ENCODE measurements at places on chromosomes 5 and 9.

DNA sequence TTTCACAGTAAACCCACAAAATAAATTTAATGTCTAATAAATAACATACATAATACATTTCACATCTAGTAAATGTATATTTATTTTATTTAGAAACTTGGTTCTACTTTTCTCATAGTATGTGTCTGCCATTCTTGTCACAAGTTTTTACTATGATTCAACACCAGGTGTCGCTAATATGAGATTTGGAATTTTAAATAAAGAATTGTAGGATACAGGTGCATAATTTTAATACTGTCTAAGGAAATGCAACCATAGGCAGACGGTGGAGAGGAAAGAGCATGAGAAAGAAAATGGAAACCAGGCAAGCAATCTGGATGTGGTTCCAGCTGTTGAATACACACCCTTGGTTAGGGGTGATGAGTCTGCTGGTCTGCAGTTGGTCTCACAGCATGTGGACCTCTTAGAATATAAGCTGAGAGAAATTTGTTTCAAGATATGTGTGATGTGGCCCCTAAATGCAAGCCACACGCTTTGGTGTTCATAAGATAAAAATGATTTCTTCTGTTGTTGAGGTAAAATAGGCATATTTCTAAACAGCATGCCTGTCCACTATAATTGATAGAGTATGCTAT, 114.7 kb upstream of the TXNDC8 start:
- DNase-seq, result no peak

DNA sequence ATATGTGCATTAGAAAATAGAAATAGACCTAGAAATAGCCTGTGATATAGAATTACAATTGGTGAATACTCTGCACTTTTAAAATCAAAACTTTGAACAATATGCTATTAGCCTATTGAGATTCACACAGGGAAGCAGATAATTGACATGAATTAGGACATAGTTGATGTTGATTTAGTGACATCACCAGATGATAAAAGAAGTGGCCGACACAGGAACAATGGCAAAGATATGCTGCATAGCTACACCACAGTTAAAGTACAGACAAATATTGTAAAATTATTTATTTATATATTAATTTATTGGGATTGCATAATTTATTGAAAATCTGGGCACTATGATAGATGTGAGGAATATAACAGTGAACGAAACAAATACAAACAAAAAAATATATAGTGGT, 261.5 kb upstream of the CCNH start:
- DNase-seq, result no peak

- no peak for DNase-seq
Measured at GRCh38 chr9:123450098-123450770, 94.2 kb downstream of the CRB2 start.

DNA sequence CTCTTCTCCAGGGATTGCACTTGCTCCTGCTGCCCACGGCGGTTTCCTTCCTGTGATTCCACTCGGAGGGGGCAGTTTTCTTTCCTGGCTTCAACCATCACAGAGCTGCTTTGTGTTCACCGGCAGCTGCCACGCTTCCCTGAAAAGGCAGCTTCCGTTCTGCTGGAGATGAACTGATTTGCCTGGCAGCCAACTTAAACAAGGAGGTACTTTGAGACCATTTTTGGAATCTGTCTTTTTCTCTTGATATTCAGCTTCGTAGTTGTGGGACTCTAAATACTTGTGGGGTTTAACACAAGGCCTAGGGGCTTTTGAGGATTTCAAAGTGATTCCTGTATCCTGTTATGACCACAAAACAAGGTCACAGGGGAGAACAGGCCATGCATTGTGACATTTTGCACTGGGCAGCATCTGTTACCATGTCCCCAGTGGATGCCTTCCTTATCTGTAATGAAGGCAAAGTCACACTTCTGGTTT, 192.0 kb downstream of the MTRR start:
- no peak for DNase-seq

DNA sequence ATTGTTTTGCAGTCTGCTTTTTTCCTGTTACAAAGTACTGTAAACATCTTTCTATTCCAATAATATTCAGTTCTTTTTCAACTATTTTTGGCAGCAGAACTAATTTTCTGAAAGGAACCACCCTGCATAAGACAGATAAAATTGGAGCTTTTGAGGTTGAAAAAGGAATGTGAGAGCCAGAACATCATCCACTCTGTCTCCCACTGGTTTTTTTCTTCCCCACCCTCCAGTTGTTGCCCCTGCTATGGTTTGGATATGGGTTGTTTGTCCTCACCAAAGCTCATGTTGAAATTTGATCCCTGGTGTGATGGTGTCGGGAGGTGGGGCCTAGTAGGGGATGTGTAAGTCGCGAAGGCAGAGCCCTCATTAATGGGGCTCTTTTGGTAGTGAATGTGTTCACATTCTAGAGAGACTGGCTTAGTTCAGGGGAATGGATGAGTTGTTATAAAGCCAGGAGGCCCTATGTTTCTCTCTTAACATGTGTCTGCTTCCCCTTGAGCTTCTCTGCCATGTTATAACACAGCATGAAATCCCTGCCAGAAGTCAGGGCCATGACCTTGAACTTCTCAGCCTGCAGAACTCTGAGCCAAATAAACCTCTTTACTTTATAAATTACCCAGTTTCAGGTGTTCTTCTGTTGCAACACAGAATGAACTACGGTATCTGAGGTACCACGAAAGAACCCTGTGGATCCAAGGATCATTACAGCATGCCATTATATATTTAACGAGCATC, 34.8 kb upstream of the MAST4 start:
- no peak for DNase-seq

DNA sequence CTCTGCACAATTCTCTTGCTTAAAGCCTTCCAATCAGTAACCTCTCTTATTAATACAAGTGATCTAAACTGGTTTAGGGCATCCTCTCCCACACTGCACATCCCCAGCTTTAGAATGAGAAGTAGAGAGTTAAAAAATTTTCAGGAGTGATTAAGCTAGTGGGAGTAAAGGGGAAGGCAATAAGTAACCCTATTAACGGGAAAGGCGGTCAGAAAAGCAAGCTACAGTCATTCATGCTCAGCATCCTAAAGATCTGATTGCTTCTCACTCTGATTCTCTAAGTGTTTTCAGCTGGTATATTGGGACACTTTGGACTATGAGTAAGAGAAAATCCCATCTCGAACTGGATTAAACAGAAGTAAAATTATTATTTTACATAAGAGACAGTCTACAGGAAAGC, 15.8 kb downstream of the CDH6 start:
- DNase-seq, result no peak

DNA sequence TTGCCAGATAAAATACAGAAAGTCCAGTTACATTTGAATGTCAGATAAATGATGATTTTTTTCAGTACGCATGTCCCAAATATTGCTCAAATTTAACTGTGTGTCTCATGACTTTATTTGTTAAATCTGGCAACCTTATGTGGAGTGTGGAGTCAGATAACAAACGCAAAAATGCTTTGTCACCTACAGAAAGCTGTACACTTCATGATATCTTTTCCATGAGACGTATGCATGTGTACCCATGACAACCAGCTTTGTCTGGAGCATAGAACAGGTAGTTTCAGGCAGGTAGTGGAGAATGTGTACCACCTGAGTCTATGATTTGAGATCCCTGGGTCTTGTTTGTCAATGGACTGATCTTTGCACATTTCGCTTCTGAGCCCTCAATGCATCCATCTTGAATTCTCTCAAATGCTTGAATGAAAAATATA, 105.5 kb upstream of the CPEB4 start:
- DNase-seq, result no peak

GRCh38 chr9:110967196-110967595, 71.1 kb downstream of the LPAR1 start:
- no peak for DNase-seq

DNA sequence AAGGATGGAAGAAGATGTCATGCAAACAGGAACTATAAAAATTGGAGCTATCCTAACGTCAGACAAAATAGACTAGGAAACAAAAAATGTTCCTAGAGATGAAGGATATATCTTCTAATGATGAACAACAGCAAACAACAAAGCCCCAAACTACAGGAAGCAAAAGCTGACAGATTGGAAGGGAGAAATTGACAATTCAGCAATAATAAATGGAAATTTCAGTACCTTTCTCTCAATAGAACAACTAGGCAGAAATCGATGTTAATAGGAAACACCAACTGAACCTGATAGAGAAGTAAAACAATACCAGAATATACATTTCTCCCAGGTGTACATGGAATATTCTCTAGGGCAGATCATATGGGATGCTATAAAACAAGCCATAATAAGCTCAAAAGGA, 7.6 kb downstream of the SCGB3A1 start:
- DNase-seq, result no peak

- no peak for DNase-seq
Measured at GRCh38 chr9:124869986-124870560, 8.1 kb downstream of the ARPC5L start.

- no peak for DNase-seq
Measured at GRCh38 chr9:81861644-81862043, 66.6 kb upstream of the SPATA31D4 start.

- no peak for DNase-seq
Measured at GRCh38 chr9:91777292-91777830, 172.7 kb downstream of the ROR2 start.

GRCh38 chr9:121510766-121511550, 11.3 kb upstream of the GGTA1 start:
- peak; percentile 88 for DNase-seq

DNA sequence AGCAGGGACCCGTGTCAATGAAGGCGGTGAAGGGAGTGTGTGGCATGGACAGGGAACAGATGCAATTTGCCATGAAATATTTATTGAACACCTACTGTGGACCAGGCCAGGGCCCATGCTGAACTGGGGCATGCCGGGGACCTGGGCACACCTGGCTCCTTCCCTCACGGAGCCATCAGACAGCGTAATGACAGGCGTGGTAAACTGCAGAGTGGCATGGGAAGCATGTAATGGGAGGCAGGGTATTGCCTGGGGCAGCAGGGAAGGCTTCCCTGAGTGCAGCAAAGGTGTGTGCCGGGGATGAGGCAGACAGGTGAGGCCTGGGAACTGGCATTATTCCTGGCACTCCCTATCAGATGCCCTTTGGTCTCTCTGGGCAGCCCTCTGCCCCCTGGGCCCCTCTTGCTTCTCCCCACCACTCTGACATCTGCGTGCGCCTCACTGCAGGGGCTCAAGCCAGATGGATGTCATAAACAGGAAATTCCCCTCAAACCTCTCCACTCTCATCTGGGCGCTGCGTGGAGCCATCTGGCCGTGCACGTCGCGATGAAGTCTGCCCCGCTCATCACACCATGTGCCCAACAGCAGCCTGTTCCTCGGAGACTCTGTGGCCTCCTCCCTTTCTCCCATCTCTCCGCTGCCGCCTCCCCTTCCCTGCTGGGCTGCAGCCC, 67.6 kb downstream of the HMCN2 start:
- DNase-seq, result no peak

DNA sequence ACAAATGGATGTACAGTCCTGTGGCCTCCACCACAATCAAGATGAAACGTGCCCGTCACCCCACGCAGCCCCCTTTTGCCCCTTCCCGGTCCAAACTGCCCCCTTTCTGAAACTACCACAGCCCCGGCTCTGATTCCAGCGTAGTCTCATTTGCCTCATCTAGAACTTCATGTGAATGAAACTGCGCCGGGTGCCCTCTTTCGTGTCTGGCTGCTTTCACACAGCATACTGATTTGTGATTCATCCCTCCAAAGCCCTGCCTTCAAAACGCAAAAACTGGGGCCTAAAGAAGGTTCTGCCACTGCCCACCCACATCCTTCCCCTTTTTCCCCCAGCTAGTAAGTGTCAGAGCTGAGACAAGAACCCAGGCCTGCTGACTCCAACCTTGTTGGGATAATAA, 31.5 kb upstream of the NCS1 start:
- DNase-seq, result no peak

DNA sequence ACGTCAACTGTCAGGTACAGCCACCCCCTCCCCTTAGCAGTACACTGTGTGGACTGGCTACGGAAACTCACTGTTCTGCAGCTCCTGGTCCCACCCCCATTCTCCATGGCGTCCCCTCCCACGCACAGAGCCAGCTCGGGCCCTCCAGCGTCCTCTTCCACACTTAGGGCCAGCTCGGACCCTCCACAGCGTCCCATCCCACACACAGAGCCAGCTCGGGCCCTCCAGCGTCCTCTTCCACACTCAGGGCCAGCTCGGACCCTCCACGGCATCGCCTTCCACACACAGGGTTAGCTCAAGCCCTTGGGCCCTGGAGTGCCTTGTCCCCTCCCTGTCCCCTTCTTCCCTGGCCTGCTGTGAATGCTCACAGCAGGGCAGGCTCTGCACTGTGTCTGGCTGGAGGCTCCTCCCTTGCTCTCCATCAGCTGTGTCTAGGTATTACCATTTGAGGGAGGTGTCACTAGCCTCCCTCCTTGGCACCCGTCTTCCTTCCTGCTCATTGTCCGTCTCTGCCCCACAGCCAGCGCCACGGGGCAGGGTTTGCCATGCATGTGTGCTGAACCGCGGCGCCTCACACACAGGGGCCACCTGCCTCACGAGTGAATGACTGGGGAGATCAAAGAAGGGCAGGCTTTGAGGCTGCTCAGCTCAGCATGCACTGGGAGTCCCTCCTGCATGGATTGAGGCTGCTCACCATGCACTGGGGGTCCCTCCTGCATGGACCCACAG, 78.5 kb upstream of the CACNA1B start:
- DNase-seq, result no peak

DNA sequence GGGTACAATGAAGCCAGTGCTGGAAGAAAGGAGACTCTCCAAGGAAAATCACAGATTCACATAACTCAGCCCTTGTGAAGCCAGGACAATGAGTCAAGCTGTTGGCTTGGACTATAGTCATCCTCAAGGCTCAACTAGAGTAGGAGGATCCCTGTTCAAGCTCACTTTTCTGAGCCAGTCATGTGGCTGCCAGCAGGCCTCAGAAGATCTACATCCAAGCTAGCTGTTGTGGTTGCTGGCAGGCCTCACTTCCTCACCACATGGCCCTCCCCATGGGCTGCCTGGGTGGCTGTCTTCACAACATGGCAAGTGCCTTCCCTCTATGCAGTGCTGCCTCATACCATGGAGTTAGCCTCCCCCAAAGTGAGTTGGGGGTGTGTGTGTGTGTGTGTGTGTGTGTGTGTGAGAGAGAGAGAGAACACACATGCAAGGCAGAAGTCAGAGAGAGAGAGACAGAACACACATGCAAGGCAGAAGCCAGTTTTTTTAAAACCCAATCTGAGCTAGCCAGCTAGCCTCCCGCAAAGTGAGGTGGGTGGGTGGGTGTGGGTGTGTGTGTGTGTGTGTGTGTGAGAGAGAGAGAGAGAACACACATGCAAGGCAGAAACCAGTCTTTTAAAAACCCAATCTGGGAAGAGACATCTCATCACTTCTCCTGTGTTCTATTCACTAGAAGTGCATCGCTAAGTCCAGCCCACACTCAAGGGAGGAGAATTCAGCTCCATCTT, 17.1 kb downstream of the SCAI start:
- peak; percentile 70 for DNase-seq

DNA sequence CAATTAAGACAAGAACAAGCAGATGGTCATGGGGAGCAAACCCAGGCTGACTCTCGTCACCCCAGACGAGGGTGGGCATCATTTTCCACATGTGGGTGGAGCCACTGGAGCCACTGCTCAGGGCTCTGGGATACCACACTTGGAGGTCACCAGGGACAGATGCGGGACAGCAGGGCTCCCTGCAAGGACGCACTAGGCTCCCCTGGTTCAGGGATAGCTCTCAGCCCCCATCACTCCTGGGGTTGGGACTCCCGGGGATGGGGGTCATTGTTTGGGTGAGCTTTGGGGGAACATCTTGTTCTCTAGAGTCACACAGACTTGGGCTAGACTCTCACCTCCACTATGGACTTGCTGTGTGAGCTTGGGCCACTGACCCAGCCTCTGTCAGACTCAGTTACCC, 57.8 kb downstream of the GTF3C4 start:
- no peak for DNase-seq
